Hematopoietic multipotent progenitor cell (in vitro differentiated cells): ENCODE measurements at places on chromosomes 7 and 10. TPM values are rescaled to one million over a fixed set of nuclear protein-coding genes. Genes with fewer than 3 reads are reported as not detected.
A peak's percentile ranks its signal among the peaks of the same experiment; 100 is the strongest.

CPN1 gene
- total RNA-seq, result not detected

DNA sequence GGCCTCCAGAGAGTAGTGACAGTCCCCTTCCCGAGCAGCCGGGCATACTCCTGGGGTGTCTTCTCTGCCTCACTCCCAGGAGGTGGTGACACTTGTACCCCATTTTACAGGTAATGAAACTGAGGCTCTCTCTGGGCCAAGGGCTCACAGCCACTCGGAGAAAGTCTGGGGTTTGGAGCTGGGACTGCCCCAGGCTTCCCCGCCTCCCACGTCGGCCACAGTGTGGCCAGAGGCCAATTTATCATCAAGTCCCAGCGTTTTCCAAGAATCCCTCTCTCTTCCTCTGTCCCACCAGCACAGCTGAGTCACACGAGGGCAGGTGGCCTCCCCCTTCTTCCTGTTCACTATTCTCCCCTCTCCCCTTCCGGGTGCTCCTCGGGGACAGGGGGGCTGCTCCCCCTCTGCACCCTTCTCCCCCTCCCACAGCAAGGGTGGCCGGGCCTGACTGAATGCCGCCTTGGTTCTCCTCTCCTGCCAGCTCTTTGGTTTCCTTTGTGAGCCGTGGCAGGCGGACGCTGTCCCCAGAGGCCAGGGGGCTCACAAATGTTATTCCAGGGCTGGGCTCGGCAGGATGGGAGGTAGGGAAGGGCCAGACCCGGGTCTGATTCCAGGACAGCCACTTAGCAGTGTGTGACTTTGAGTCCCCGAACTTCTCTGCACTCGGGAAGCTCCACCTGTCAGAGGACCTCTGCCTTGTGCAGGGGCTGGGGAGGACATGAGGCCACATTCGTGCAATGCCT is 17.7 kb downstream of the CLIP2 start:
- peak; percentile 36 for DNase-seq

MBL2 gene
- not detected for total RNA-seq

ZPBP gene
- 0.81 TPM for total RNA-seq

DNA sequence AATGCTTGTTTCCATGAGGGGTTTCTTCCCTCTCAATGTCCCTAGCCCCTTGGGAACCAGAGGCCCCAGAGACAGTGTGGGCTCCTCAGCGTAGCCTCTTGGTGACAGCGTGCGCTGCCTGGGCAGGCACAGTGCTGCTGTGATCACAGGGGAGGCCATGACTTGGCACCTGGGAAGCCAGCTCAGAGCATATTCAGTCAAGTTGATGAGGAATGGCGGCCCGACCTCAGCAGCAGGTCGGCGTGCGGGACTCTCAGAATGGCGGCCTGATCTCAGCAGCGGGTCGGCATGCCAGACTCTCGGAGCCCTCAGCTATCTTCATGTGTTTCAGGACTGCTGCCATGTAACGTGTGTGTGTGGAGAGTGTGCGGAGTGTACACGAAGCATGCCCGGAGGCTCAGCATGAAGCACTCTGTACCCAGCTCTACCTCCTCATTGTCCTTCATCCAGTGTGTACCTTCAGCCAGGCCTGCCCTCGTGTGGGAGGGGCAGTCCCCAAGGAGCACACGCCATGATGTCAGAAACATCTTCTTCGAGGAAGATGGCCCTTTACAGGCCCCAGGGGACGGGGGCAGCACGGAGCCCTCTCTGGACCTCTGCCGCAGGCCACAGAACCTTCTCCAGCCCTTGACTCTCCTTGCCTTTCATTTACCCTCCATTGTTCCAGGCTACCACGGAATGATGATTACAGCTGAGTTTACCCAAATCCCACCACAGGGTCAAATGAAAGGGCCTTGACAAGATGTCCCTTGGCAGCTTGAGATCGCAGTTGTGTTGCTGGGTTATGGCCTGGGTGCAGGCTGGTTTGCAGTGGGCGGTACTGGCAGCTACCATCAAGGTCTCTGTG is 130.4 kb downstream of the SMURF1 start:
- no peak for DNase-seq

MEIG1 gene
- total RNA-seq, result not detected

DNA sequence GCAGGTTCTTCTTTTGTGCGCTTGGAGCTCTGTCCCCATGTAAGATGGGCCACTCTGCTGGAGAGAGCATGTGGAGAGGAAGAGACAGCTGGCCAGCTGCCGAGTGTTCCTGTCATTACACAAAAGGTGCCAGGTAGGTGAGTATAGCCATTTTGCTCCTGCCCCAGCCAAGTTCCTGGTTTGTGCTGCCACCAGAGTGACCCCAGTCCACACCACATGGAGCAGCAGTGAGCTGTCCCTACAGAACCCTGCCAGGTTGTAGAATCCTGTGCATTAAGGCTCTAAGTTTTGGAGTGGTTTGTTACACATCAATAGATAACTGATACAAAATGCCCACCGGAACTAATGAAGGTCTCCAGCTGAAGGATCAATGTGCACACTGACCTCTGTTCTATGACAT is 84.6 kb upstream of the GHITM start:
- no peak for DNase-seq

- no peak for DNase-seq
Measured at GRCh38 chr10:4847561-4848355, 21.8 kb downstream of the AKR1E2 start.

GRCh38 chr10:50511492-50512213 is 112.1 kb downstream of the SGMS1 start:
- DNase-seq, result no peak

DNA sequence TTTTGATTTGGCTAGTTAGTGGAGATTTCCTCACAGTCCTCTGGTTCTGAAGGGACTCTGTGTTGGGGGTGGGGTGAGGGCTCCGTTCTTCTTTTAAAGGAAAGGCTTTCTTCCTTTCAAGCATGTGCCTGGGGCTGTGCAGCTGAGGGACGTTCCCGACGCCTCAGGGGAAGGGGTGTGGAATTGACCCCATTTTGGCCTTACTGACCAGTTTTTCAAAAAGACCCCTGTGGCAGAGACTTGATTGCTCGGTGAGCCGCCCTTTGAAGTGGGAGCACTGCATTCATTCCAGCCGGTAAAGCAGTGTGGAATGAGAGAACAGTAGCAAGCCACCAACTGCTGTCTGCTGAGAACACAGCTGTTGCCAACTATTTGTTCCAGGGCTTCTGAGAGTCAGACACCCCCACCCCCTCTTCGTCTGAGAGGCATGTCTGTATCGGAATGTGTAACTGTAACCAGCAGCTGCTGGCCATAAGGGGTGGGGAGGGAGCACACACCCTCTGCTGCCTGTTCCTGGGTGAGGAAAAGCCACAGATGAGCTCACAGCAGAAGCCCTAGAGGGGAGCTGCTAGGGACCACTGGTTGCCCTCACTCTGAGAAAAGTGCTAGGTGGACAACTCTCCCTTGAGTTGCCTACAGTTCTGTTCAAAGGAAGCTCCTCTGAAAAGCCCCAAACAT is 33.2 kb downstream of the WBP1L start:
- DNase-seq, result no peak

GRCh38 chr10:93290661-93291354 is 191.3 kb downstream of the MYOF start:
- DNase-seq, result no peak

- DNase-seq, result no peak
Measured at GRCh38 chr7:31825576-31825975, 138.6 kb downstream of the PPP1R17 start.

- DNase-seq, result no peak
Measured at GRCh38 chr10:126041117-126041516, 144.8 kb downstream of the FANK1 start.
